ENCODE measurements at places on chromosomes 5 and 9. TPM values are rescaled to one million over a fixed set of nuclear protein-coding genes. Genes with fewer than 3 reads are reported as not detected.

DNA sequence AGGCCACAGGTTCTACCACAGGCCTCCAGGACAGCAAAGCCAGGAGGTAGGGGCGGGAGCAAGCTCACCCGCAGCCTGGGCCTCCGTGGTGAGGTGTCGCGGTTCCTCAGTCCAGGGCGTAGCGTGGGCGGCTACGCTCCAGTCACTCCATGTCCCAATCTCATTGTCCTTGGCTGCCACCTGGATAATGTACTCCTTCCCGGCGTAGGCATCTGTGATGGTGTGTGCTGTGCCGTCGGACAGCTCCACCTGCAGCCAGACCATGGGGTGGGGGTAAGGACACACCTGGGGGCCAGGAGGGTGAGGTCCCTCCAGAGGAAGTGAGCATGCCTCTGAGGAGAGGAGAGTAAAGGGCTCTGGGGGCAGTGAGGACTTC is 29.8 kb upstream of the ENHO start:
- DNase-seq = no peak

DNA sequence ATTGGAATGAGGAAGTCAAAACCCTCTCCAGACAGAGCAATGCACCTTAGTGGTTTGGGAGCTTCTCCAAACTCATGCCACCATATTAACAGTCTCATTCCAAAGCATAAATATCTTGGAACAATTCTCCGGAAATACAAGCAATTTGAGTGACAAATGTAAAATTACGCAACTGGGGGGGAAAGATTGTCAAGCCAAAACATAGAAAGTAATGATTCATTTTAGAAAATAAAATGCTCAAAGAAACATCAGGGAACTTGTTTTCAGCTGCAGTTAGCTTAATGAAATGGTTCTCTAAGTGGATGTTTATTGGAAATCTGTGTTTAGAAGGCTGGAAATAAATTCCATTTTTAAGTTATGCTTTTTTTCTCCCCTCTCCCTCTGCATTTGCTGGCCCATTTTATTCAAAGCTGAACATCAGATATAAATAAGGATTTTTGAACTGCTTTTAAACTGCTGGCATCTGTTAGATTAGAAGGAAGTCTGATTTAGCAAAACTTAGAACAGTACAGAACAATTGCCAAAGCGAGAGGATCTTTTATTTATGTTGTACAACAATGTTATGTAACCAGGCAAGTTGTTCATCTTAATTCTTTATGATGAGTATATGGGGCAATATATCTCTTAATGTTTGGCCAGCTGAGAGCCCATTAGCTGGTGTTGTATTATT is 551.9 kb downstream of the PRELID2 start:
- DNase-seq = no peak

DNA sequence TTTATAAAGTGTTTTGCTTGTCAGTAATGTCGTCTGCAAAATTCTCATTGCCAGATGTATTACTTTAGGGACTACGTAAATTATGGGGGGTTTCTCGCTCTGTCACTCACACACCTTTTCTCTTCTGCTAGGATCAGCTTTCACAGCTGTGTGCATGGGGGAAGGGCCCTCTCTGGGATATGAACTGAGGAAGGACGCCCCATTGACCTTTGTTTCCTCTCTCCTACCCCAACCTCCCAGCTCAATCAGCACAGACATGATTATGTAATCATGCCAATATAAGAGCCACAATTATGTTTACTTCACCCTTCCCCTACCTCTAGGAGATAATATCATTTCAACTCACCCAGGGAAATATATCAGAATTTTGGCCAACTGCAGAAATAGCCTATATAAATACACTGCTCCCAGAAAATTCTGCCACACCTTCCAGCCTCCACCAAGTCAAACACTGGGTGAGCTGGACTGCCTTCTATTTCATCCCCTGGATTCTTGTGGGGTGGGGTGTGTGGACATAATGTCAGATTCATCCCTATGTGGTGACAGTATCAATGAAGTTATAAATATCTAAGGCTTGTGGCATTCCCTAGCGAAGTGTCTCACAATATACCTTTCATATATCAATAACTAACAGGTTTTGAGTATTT is 12.6 kb upstream of the SEMA5A start:
- DNase-seq = no peak

DNA sequence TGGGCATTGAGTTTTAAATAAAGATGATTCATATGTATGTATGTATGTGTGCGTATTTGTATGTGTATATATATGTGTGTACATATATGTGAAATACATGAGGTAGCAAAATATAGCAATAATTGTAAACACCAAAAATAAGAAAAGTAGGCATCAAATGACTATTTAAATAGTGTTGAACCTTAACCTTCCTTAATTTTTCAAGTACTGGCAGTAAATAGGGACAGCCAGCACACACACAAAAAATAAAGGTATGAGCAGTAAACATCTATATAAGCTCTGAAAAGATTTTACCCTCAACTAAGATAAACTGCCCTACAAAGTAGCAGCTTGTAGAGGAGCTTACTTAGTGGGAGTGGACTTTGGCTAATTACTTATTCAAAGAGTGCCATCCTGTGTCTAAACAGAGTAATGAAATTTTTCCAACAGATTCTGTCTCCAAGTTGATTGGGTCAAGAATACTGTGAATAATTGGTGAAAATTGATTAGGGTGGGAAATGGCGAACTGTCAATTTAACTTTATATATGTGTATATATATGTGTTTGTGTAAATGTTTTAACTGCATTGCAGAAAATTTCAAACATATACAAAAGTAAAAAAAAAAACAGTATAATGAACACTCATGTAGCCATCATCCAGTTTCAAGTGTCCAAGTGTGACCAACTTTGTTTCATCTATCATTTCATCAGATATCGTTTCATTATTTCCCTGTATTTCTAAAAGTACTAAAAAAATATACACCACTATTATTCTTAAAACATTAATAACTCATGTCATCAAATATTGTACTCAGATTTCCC is 2.0 kb upstream of the ADAMTS6 start:
- DNase-seq = no peak

DNA sequence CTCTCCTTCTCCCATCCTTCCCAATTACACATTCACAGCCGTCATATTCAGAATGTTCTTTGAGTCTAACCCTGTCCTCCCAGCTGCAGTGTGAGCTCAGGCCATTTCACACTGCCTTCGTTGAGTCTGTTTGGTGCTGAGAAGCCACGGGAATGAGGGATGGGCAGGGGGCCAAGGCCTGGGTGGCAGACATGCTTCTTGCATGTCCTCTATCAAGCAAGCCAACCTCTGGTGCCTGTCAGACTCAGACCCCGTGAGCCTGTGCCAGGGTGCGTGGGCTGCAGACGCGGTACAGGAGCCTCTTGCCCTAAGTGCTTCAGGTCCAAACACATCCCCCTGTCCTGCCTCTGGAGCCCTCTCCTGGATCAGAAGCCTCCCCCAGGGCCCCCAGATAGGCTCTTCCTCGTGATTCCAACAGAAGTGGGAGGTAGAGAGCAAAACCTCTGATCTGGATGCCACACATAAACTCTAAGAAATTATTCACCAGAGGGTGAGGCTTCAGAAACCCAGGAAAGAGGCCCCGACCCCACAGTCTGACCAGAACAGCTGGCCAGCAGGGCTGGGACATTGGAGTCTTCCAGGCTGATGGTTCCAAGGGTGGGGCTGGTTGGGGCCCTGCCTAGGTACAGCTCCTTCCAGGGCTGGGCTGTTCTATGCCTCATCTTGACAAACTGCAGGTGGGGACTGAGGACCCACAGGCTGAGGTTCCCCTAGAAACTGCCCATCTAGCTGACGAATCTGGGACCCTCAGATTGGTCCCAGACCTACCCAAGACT is 46.7 kb upstream of the CDKN2AIPNL start:
- DNase-seq = no peak

GRCh38 chr9:127598839-127599549 is 13.1 kb upstream of the STXBP1 start:
- DNase-seq = no peak

GRCh38 chr9:135098400-135099105 is 11.1 kb downstream of the OLFM1 start:
- peak; percentile 86 for DNase-seq

GRCh38 chr5:168848569-168848968 is 269.4 kb upstream of the PANK3 start:
- no peak for DNase-seq

DNA sequence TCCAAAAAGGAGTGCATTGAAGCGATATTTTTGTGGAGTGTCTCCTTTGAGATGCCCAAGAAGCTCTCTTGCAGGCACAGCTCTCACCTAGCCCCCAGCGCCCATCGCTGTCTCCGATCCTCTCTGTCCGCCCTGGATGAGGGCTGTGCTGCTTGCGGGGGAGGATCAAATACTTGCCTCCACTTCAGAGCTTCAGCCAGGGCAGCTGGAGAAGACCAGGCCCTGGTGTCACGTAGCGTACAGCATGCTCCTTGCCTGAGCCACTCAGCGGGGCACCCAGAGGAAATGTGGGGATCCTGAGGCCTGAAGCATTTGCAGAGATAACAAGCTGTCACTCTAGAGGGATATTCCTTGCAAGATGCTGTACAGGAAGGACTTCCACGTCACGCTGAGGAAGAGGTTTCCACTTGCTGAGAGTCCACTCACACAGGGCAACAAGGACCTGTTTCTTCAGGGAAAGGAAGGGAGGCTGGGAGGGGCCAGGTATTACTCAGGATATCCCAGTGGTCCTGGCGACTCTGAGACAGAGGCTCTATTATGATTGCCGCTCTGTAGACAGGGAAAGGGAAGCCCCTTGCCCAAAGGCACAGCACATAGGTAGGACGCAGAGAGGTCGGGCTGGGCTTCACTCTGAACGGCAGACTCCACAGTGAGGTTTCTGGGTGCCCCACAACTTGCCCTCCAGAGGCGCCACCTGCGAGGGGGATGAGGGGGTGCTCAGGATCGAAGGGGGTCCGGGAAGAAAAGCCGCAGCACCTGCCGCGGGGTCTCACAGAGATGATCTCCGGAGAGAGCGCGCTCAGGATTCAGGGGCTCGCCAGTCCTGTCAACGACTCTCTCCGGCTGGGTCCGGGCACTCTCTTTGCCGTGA is 64.0 kb downstream of the CRB2 start:
- no peak for DNase-seq

DNA sequence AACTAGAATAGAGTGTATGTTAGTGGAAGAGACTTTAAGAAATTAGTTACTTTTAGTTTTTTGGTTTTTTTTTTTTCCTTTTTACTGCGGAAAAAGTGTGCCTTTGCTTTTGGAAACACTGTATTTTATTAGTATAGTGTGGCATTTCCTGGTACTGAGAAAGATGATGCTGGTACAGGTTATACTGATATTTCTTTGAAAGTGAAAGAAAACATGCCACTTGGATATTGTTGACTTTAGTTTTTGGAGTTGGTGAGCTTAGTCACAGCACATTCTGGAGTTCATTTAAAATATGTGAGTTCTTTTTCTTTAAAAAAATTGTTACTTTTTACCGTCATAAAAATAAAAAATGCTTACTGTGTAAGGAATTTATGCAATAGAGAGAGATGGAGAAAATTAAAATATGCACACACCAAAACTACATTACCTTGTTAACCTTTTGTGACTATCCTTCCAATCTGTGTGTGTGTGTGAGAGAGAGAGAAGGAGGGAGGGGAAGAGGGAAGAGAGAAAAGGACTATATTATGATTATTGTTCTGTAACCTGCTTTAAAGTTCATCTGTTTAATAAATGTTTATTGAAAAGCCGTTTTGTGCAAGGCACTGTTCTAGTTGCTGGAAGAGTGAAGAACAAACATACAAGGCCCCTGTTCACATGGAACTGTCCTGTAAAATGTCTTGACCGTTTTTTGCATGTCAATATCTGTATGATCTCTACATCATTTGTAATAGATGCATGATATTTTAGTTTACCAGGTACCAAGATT is 1.9 kb downstream of the UGCG start:
- DNase-seq = no peak

- DNase-seq = no peak
Measured at GRCh38 chr5:6995115-6995514, 281.9 kb downstream of the TENT4A start.

- DNase-seq = peak; percentile 60
Measured at GRCh38 chr9:134781591-134782302, 98.9 kb upstream of the FCN2 start.

DNA sequence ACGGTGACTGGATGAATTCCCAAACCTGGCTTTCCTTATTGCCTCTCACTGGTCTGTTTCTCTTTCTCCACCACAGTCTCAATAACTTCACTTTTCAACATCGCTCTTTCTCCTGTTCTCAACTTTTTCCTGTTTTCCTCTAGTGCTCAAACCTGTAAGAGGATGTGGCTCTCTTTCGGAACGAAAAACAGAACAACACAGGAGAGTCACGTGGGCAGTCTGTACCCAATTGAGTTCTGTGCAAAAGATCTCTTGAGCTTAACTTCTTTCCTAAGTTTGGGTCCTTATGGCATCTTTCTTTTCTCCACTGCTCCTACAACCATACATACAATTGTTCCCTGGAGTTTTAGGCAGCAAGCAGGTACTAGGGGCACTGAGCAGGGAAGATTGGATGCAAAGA is 8.9 kb downstream of the HAVCR1 start:
- DNase-seq = no peak

DNA sequence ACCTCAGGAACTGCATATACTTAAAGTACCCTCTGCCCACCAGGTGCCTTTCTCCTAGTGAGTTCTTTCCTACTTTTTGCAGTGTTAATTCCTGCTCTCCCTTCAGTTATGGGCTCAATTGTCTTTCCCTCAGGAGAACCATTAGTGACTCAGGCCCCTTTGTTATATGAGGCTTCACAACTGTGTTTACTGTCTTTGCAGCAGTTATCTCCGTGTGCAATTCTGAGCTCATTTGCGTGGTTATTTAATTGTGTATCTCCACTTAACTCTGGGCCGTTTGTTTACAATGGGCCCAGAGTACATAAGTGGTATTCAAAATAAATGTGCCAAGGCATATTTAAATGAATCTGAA is 9.6 kb downstream of the FBXO38 start:
- no peak for DNase-seq

GRCh38 chr5:6843335-6843734 is 130.1 kb downstream of the TENT4A start:
- no peak for DNase-seq

- DNase-seq = no peak
Measured at GRCh38 chr5:76333571-76333970, 69.5 kb upstream of the IQGAP2 start.

DNA sequence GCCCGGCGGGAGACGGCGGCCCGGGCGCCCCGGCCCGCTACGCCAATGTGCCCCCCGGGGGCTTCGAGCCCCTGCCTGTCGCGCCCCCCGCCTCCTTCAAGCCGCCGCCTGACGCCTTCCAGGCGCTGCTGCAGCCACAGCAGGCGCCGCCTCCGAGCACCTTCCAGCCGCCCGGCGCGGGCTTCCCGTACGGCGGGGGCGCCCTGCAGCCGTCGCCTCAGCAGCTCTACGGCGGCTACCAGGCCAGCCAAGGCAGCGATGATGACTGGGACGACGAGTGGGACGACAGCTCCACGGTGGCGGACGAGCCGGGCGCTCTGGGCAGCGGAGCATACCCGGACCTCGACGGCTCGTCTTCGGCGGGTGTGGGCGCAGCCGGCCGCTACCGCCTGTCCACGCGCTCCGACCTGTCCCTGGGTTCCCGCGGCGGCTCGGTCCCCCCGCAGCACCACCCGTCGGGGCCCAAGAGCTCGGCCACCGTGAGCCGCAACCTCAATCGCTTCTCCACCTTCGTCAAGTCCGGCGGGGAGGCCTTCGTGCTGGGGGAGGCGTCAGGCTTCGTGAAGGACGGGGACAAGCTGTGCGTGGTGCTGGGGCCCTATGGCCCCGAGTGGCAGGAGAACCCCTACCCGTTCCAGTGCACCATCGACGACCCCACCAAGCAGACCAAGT is 723 bp downstream of the SNX18 start:
- DNase-seq = peak; percentile 51

GRCh38 chr9:79700607-79701360 is 129.0 kb downstream of the TLE4 start:
- DNase-seq = no peak

- DNase-seq = no peak
Measured at GRCh38 chr9:123620239-123620638, 264.2 kb downstream of the CRB2 start.

ACER2 gene
- total RNA-seq = 9.5 TPM

BTNL9 gene
- total RNA-seq = 1.8 TPM

MYMK gene
- 0.34 TPM for total RNA-seq

CEP72 gene
- 29.9 TPM for total RNA-seq
